Left lung (tissue), 14 donors: ENCODE measurements at places on chromosomes 5 and 9. TPM values are rescaled to one million over a fixed set of nuclear protein-coding genes. Genes with fewer than 3 reads are reported as not detected.

DNA sequence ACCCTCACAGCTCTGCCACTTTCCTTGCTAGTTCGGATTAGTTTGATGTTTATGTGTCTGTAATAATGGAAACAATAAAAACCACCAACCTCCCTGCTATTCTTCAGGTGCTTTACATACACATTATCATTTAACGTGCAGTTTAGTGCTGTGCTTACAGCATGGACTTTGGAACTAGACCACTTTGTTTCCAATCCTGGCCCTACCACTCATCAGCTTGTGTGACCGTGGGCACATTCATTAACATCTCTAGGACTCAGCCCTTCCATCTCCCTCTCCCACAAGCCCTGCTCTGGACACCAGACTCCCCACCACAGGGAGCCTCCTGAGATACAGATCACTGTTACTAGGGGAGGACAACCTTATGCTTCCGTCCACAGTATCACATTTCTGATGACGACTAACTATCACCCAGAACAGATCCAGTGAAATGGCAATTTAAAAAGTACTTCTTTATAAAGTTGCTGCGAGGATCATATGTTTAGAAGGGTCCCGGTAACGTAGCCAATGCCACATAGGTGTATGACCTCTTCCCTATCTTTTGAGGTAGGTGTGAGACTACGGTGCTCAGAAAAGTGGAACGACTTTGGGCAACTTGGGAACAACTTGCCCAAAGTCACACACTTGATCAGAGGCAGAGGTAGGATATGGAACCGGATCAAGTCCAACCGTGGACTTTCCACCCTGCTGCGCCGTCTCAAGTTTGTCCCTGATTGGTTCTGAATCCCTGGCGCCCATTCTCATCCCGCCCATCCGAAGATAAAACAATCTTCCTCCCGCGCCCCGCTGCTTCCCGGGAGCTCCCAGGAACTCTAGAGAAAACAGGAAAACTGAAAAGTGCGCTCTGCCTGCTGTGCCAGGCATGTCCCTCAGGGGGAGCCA, 132.4 kb upstream of the NIPBL start:
- peak; percentile 83 for DNase-seq

DNA sequence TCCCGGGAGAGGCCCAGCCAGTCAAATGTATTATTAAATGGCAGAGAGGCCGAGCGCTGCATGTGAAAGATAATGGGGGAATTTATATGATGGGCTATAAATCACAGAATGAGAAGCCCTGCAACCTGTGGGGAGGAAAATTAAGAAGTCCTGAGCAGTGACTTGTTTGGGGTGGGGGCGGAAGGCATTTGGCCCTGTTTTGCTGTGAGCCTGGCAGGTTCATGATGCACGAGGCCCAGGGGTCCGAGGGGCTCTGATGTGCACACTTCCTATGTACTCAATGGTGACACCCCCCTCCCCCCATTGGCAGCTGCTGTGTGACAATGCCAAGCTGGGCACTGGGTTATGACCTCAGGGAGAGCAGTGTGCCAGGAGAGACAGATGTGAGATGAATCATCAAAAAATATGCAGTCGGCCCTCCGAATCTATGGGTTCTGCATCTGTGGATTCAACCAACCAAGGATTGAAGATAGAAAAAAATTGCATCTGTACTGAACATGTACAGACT, 13.7 kb upstream of the DAB2IP start:
- DNase-seq, result peak; percentile 48

GRCh38 chr5:148965511-148966265, 97.2 kb downstream of the SH3TC2 start:
- peak; percentile 83 for DNase-seq

DNA sequence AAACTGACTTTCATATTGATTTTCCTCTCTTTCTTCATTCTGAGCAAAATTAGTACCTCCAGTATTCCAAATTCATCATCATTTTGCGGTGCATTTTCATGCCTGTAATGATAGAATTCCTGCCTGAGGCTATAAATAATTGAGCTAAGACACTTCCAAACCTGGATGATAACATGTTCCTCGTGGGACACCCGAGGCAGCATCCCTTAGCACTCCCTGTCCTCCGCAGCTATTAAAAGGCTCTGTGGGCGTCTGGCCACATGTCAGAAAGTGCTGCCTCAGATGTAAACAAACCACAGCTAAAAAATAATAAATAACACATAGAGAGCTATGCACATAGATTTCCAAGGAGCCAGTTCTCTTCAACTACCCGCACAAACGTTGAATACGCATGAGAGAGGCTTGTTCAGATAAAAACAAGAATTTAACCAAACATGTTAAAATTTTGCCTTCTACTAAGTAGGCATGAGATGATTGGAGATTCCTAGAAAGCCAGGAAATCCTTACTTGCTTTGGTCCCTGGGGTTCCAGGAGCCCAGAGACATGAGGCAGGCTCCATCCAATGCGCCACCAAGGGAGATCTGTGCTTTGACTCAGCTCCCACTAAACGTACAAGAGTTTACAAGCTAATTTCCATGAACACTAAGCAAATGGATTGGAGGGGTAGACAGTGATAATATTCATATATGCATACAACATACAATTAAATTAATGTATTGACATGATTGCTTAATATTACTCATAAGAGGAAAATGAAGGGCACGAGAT, 82.7 kb downstream of the SHC3 start:
- no peak for DNase-seq

DNA sequence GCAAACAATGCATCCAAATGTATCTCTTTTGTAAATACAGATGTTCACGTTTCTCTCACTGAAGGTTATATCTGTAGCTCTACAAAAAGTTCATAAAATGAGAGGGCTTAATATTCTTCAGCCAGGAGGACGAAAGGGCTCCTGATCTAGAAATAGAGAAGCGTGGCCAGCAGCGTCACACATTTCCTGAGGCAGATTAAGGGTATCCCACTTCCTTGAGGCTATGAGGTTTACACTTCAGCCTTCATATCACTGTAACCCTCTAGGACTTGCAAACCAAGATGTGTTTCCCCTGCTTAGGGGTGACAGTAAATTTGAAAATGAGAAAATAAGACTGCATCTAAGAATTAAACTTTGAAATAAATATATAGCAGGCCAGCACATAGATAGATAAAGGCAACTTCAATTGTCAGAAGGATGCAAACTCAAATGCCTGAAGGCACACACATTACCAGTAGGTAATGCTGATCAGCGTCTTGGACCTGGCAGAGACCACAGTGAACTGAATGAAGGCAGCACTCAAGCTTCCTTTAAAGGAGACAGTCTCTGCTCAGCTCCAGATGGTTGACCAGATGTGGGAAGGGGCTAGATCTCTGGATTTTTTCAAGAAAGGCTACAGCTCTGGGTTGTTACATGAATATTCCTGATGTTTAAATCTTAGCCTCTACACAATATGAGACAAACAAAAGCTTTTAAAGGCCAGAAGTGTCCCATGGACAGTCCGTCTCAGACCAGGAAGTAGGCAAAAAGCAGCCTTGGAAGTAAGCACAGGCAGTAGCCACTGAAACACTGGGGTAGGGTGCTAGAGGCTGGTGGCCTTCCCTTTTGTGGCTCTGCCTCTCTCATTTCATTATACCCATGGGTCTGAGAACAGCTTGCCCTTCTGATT, 197.7 kb downstream of the MCTP1 start:
- no peak for DNase-seq

DNA sequence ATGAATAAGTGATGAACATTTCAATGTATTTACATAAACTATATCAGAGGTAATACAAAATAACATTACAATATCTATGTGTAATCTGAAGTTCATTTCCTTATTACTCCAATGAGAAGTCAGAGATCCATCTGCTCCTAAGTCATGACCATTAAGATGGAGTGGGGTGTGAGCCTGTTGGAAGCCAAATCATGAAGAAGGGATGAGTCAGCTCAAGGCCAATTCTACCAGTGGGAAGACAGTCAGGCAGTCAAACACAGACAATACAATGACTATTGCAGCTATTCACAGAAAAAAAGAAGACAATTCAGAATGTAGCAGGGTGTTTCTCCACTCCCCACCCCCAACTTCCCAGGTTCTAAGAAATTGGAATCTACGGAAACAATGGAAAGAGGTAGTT, 155.0 kb downstream of the NFIB start:
- DNase-seq, result no peak

- no peak for DNase-seq
Measured at GRCh38 chr5:25975885-25976284, 1062.5 kb downstream of the CDH9 start.

DNA sequence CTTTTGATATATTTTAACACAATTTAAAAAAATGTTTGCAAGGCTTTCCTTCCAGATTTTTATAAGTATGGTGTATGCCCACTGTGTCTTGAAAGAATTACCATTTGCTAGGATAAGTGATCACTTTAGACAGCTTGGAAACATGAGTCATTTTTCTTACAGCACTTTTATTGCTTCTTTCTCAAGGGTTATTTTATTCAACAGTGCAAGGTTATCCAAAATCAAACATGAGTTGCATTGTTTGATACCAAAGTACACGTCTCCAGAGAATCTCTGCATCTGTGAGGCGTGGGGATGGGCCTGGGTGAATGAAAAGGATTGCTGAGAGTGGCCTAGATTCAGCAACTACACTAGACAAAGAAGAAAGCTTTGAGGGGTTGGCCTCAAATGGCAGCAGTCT, 329.6 kb downstream of the ADAMTS6 start:
- no peak for DNase-seq

Gene SPINK4
- total RNA-seq, result not detected

- no peak for DNase-seq
Measured at GRCh38 chr5:156134216-156134615, 192.7 kb upstream of the SGCD start.

GRCh38 chr9:10793306-10793705, 180.5 kb upstream of the PTPRD start:
- DNase-seq, result no peak

GRCh38 chr9:72134801-72135200, 14.4 kb upstream of the GDA start:
- no peak for DNase-seq

GRCh38 chr5:28369418-28369817, 1331.0 kb upstream of the CDH9 start:
- DNase-seq, result no peak

GRCh38 chr9:79196606-79197005, 375.2 kb upstream of the TLE4 start:
- no peak for DNase-seq

DNA sequence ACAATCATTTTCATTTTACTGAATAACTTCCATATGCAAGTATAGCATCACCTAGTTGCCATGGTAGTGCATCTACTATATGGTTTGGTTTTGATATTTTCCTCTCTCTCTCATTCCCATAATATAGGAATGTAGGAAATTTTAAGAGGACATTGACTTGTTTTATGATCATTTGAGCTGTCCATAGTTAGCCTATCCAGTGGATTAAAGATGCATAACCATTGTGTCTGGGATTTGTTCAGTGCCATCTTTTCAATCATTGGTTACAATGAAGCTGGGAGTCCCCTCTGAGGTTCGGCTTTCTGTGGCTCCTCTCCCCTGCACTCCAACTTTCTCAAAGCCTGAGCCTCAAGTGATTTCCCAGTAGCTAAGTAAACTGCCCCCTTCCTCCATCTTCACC, 458.5 kb downstream of the RAB3C start:
- DNase-seq, result no peak

- DNase-seq, result no peak
Measured at GRCh38 chr5:175795959-175796358, 75.4 kb upstream of the CPLX2 start.

Gene MYMK
- not detected for total RNA-seq

DNA sequence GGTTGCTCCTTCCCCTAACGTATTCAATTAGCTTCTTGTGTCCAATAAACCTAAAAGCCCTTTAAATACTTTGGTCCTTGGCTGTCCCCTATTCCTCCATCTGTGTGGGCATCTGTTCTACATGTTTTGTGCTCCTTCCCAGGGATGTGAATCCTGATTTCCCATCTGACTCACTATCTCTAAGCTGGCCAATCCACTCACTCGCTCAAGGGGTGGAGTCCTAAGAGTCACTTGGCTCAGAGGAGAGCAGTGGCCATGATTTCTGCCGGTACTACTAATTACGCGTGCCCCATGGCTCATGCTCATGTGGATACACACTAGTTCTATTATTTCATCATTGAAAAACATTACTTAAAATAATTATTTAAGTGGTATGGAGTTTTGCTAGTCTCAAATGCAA, 89.6 kb downstream of the TAF11L14 start:
- no peak for DNase-seq

- DNase-seq, result no peak
Measured at GRCh38 chr5:9125852-9126251, 420.0 kb downstream of the SEMA5A start.

Gene ZFP37
- 1.8 TPM for total RNA-seq

Gene DDX4
- not detected for total RNA-seq

Gene FCN2
- not detected for total RNA-seq

DNA sequence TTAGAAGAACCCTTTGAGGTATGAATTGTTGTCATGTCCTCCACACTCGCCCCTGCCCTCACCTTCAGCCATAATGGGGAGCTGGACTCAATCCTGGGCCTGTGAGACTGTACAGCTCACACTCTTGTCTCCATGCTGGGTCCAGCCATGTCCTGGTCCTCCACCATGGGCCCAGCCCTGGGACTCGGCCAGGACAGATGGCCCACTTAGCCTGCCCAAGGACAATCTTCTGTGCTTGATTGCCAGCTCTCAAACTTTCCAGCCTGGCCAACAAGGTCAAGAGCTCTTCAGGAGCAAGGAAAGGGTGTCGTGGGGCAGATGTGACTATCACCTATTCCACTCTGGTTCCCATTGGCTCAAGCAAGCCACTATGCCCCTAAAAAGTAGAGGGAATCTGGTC, 90.8 kb downstream of the HRH2 start:
- no peak for DNase-seq

GRCh38 chr5:118461436-118461835, 526.9 kb downstream of the DTWD2 start:
- no peak for DNase-seq

DNA sequence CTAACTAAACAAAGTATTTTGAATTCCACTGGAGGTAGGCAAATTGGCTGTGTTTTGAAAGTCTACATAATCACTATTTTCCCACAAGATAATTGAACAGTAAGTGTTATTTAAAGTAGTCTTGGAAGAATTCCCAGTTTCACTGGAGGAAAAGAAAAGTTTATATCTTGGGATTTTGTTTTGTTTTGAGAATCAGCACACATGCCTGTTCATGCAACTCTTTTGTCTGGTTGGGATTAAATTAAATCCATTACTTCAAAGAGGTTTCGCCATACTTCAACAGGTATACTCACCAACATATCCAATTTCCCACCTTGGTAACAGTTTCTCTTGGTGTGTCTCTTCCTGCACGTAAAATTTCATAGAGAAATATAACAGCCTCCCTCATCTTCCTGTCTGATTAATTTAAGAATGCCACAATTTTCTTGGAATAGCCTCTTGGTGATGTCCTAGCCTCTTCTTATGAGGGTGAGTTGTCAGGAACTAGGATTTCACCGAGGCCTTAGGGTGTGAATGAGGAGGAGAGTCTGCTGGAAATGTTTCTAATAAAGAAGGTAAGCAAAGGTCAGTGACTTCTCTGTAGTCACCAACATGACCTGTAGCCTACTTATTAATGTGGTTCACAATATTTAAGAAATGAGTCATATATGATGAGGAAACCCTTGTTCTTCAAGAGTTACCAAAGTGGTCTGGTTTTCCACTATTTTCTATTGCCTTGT, 48.1 kb downstream of the ITGA2 start:
- no peak for DNase-seq
